ENCODE measurements at places on chromosomes 5 and 9.
A peak's percentile ranks its signal among the peaks of the same experiment; 100 is the strongest.

GRCh38 chr9:93136011-93136440, 2.0 kb upstream of the NINJ1 start:
- no peak for DNase-seq

- no peak for DNase-seq
Observed at GRCh38 chr5:36360307-36360706, 58.6 kb upstream of the RANBP3L start.

- no peak for DNase-seq
Observed at GRCh38 chr9:3288686-3289085, 237.1 kb downstream of the RFX3 start.

- DNase-seq = no peak
Observed at GRCh38 chr9:126407114-126407870, 80.7 kb downstream of the MVB12B start.

DNA sequence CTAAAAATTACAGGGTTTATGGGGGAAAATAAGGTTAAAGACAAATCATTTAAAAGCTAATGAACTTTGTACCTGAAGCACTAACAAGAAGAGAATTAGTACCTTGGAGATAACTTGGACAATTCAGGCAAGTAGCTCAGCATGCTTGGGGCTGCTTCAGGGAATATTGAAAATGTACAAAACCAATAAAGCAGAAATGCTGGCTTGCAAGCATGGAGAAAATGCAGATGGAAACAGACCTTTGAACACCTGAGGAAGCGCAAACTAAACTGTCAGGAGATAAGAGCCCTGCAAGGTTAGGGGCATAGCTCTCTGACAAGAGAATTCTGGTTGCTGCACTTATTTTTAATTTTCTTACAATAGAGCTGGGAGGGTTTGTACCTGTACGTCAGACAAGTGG, 42.6 kb upstream of the C5orf47 start:
- no peak for DNase-seq

DNA sequence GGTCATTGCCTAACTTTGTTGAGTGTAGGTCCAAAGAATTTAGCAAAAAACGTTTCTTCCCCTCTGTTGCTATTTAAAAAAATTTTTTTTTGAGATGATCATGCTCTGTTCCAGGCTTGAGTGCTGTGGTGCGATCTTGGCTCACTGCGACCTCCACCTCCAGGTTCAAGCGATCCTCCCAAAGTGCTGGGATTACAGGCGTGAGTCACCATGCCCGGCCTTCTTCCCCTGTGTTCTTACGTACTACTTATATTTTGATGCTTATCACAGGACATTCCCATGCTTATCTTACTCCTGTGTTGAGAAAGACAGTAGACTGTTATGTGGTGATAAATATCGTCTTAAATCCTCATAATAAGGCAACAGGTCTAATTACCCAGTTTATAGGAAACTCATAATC, 2.5 kb downstream of the ACER2 start:
- no peak for DNase-seq

- peak; percentile 25 for DNase-seq
Observed at GRCh38 chr9:89941875-89942274, 337.1 kb downstream of the GADD45G start.

GRCh38 chr9:26331223-26331622, 561.4 kb downstream of the CAAP1 start:
- no peak for DNase-seq

GRCh38 chr9:115349542-115349941, 231.6 kb upstream of the TNC start:
- DNase-seq = no peak

DNA sequence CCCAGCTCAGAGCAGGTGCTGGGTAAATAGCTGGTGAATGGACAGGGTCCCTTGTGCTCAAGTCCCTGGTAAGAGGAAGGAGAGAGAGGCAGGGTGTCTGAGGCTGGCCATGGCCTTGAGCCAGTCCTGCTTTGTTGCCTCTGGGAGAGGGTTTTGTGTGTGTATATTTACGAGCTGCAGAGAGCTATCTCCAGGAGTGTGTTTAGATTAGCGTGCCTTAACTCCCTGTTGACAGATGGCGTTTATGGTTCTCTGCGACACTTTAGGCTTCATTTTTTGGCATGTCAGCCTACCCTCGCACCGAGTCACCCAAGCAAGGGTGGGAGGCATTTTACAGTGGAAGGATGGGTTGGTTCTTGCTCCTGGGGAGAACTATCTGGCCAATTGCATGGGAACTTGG, 22.2 kb downstream of the HMCN2 start:
- no peak for DNase-seq

DNA sequence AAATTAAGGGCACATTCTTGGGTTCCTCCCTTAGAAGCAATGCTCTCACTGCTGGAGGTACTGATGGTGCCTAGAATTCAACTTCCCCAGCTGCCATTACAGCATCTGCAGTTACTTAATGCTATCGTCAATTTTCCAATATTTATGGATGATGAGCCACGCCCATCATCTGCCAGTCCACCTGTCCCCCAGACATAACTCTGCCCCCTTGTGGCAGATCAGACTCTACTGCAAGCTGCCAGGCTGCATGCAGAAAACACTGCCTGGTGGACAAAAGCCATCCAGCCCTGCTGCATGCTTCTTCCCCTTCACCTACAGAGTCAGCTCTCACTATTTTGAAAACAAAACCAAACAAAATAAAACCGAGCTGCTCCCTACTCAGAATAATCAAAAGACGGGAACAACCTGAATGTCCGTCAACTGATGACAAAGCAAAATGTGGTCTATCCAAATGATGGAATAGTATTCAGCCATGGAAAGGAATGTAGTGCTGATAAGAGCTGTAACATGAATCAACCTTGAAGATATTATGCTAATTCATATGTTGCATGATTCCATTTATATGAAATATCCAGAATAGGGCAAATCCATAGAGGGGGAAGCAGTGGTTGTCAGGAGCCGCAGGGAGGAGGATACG, 66.4 kb downstream of the RETREG1 start:
- DNase-seq = peak; percentile 84

DNA sequence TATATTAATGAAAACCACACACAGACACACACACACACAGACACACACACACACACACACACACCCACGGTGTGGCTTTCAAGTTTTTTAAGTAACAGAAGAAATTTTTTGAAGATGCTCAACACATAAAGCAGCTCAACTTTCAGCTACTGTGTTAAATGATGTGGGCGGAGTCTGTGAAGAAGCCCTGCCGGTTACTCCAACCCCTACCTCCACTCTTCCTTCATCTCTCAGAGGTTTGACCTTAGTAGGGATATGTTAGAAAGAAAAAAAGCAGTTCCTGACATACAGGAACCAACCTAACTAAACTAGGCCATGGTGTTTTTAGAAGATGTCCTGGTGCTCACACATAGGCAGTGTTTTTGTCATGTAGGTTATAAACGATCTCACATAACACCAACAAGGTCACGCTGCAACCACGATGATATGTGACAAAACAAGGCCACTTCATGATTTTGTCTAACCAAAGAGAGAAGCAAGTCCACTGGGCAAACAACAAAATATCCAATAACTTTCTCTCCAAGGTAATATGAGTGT, 112.8 kb downstream of the EMB start:
- DNase-seq = no peak

GRCh38 chr9:33231623-33231942, 8.4 kb upstream of the SPINK4 start:
- no peak for DNase-seq

DNA sequence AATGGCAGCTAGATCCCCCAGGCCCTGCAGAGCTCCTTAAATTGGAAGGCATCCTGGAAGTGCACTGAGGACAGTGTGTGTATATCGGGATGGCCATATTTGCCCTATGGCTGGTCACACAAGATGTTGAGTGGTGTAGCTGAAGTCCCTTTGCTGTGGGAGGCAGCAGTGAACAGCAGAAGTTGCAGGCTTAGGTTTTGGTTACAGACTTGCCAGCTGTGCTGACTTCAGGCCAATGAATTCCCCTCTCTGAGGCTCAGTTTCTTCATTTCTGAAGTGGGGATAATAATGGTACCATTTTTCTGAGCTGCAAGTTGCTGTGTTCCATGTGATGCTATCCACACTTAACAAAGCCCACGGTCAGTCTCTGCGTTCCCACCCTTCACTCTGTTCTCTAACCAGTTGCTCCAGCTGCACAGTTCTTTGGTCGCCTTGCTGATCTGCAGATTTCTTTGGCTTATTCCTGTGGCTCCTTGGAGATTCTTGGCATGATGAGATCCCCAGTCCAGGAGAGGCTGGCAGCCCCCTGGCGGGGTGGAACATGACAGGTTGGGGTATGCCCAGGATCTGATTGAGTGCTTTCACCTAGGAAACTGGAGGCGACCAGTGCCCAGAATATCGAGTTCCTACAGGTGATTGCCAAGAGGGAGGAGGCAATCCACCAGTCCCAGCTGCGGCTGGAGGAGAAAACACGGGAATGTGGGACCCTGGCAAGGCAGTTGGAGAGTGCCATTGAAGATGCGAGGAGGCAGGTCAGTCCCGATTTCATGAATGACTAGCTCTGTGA, 6.5 kb upstream of the GLE1 start:
- no peak for DNase-seq

GRCh38 chr9:79880626-79881025, 308.9 kb downstream of the TLE4 start:
- no peak for DNase-seq

DNA sequence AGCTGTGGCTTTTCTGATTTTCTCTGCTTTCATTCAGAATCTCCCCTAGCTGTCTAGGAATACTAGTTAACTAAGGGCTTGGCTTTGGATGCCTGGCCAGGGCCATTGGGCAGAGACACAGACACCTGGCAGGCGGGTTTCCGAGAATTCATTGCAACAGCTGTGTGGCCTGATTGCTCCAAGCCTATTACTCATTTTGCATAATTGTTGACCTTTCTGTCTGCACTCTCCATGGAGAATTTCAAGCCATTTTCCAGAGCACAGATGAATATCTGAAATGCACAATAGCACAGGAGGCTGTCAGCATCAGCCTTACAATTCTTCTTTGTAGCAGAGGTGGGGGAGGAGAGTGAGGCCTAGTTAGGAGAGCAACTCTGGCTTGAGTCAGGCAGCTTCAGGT, 310.5 kb downstream of the DMAC1 start:
- DNase-seq = no peak

DNA sequence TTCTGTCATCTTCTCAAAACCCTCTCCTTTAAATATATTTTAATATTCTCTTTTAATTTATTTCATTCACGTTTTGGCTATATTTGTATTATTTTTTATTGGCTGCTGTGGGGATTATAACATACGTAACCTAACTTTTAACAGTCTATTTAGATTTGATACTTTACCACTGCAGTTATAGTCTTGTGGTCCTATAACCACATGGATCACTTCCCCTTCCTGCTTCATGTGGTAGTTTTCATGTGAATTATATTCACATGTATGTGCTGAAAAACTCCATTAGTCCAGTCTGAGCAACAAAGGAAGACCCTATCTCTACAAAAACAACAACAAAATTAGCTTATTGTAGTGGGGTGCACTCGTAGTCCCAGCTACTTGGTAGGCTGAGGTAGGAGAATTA, 34.3 kb downstream of the CENPP start:
- no peak for DNase-seq

- no peak for DNase-seq
Observed at GRCh38 chr5:124652892-124653441, 93.5 kb downstream of the ZNF608 start.

- no peak for DNase-seq
Observed at GRCh38 chr9:133906218-133906617, 85.9 kb downstream of the VAV2 start.

GRCh38 chr9:32550150-32550561, 2.0 kb upstream of the SMIM27 start:
- DNase-seq = no peak

DNA sequence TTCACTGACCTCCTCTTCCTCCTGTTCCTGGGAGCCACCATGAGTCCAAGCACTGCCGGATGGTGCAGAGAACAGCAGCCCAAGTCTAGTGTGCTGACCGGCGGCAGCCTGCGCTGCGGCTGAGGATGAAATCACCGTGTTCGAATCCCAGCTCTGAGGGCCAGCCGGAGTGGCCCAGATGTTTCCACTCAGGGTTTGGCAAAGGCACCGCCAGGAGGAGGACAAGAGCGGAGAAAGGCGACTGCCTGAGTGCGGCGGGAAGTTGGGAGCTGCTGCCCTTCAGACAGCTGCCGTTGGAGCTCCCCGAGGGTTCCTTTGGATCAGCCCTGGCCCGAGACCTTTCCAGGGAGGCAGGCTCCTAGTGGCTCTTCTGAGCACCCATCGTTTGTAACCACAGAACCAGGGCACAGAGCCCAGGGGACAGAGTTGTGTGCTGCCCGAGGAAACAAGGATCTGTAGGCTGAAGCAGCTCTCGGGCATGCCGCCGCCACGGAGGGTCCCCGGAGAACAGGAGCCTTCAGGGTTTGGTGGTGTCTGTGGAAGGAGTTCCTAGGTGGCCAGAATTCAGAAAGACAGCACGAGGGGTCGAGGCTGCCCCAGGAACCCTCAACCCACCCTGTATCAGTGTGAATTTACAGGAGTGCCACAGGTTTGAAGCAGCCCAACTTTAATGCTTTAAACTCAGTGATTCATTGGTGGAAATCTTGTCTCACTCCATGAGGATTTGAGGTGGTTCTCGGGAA, 115.6 kb upstream of the COL5A1 start:
- DNase-seq = no peak

DNA sequence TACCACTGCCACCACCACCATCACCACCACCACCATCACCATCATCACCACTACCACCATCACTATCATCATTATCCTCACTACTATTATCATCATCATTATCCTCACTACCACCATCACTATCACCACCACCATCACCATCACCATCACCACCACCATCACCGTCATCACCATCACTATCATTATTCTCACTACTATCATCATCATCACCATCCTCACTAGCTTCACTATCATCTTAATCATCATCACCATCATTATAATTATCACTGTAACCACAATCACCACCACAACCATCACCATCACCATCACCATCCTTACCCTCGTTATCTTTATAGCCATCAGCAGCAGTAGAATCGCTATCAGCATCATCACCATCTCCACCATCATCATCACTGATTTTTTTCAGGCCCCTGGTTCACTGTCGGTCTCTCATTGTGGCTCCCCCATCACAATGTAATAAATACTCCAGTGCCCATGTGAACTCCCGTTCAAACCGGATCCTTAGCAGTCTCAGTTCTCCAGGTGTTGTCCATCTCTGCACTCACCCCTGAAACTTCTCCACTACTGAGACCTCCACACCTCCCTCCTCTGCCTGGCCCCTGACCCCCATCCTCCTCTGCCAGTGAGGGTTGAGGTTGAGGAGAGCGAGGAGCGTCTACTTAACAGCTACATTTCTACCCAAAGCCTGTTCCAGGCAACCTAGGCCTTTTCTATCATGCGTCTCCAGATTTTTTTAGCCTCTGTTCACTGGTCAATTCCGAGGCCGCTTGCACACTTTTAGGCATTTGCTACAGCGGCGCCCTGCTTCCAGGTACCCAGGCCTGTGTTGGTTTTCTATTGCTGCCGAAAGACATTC, 238.2 kb downstream of the PBX3 start:
- DNase-seq = no peak

GRCh38 chr5:125411744-125412560, 665.5 kb upstream of the ZNF608 start:
- peak; percentile 65 for DNase-seq

- no peak for DNase-seq
Observed at GRCh38 chr5:72541501-72542225, 34.5 kb upstream of the ZNF366 start.

- DNase-seq = no peak
Observed at GRCh38 chr5:125143011-125143410, 396.6 kb upstream of the ZNF608 start.

- DNase-seq = no peak
Observed at GRCh38 chr5:84372066-84372695, 12.5 kb downstream of the EDIL3 start.

- no peak for DNase-seq
Observed at GRCh38 chr9:136282272-136282861, 21.5 kb downstream of the CCDC187 start.

GRCh38 chr9:93673021-93673838, 96.8 kb downstream of the PHF2 start:
- DNase-seq = no peak

Measured in T47D (cell line).